LHCN-M2 (cell line): ENCODE measurements at places on chromosomes 4 and X.

GRCh38 chrX:74736450-74736849, 122.0 kb upstream of the RLIM start:
- DNase-seq, result no peak

DNA sequence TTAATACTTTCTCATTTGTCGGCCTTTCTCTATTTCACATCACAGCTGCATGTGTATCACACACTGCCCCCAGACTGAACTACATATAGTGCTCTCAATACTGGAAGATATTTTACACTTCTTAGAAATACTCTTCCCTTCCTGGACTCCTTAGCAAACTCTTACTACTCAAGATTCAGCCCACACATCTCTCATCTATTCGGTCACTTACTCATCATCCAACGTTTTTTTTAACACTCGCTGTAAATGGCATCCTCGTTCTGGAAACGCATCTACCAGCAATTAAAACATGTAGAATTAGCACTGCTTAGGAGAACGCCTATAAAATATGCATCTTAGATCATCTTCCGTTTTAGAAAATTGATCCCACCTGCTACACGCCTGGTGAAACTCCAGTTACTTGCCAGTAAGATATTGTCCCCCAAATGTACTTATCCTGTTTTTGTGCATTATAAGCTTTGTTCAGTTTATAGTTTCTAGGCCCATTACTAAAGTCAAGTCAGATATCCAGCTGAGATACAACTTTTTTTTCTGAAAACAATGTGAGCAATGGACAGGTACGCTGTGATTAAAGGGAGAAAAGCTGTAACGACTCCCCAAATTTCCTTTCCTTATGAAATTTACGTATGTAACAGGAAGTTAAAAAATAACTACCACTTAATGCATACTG, 1.0 kb downstream of the LRP2BP start:
- DNase-seq, result no peak

DNA sequence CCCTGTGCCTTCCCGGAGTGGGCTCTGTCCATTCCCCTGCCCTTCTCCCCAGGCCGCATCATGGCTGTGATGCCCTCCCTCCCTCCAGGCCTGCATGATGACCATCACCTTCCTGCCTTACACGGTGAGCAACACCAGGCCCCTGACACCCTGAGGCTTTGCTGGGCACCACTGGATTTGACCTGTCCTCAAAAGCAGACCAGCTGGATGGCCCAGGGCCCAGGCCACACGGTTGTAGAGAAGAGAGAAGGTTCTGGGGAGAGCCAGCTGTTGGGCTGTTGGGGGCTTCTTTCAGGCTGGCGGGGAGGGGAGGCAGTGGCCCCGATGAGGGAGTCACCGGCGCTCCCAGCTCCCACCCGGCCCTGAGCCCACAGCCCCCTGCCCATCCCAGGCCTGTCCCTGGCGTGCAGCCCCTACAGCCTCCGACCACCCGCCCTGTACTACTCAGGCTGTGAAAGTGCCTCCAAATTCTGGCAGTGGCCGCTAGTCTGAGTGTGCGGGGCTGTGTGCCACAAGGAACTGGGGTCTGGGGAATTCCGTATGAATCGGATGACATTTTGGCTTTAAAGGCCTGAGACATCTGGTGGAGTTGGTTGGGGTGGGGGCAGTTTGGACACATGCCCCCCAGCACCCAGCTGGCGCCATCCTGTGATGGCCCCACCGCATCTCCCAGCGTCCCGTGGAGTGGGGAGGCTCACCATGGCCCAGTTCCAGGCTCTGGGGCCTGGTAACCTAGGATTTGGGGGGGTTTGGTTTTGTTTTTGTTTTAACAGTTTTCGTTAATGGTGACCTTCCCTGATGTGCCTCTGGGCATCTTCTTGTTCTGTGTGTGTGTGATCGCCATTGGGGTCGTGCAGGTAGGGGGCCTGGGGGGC, 19.6 kb downstream of the TMEM175 start:
- no peak for DNase-seq

DNA sequence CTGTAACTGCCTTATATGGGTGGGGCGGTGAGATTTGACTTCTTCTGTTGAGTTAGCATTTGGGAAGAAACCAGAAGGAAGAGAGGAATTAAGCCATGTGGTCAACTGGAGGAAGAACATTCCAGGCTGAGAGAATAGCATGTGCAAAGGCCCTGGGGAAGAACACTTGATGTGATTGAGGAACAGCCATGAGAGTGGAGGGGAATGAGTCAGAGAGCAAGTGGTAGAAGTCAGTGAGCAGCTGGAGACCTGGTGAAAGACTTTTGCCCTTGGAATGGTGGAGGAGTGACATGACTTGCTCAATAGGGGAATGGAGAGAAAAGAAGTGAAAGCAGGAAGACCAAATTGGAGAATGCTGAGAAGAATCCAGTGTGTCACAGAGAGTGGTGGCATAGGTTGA, 327.8 kb upstream of the HAND2 start:
- DNase-seq, result peak; percentile 29

GRCh38 chr4:112416464-112416863, 99.5 kb downstream of the NEUROG2 start:
- DNase-seq, result no peak

- no peak for DNase-seq
Observed at GRCh38 chr4:3452376-3452775, 10.6 kb downstream of the HGFAC start.

GRCh38 chr4:57605376-57605775, 495.2 kb upstream of the IGFBP7 start:
- no peak for DNase-seq

GRCh38 chr4:155478336-155478835, 101.6 kb upstream of the MAP9 start:
- DNase-seq, result no peak

- DNase-seq, result no peak
Observed at GRCh38 chrX:446245-446644, 59.5 kb upstream of the PPP2R3B start.

DNA sequence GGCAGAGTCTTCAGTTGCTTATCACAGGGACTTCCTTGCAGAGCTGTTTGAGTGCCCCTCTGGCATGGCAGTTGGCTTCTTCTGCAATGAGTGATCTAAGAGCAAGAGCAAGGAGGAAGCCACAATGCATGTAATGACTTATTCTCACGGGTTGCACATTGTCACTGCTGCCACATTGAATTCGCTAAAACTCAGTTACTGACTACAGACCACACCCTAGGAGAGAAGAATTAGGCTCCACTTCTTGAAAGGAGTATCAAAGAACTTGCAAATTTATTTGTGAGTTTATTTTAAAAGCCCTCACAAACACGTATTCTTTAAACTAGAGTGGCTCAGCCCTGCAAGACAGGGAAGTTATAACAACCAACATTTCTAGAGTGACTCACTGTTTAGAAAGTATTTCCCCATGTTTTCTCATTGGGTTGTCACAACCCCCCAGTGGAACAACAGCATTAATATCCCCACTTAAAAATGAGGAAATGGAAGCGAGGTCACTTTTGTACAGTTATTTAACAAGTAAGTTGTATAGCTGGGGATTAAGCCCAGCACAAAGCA, 32.4 kb upstream of the RBPJ start:
- DNase-seq, result peak; percentile 67

GRCh38 chr4:148800940-148801339, 358.7 kb upstream of the NR3C2 start:
- DNase-seq, result peak; percentile 65

DNA sequence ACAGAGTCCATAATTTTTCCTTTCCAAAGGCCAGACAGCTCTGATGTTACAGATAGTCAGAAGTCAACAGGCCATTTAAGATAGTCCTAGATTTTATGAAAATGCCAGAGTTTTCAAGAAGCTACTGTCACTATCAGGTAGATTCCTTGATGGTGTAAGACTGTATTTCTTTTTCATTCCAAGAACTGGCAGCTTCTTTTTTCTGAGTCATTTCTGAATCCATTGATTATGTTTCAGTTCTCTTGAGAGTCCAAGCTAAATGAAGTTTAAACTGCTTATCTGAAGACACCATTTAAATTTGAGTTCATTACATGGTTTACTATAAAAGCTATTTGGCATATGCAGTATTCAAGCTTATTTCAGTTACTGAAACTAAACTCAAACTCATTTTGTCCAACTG, 44.6 kb downstream of the RASSF6 start:
- DNase-seq, result no peak

DNA sequence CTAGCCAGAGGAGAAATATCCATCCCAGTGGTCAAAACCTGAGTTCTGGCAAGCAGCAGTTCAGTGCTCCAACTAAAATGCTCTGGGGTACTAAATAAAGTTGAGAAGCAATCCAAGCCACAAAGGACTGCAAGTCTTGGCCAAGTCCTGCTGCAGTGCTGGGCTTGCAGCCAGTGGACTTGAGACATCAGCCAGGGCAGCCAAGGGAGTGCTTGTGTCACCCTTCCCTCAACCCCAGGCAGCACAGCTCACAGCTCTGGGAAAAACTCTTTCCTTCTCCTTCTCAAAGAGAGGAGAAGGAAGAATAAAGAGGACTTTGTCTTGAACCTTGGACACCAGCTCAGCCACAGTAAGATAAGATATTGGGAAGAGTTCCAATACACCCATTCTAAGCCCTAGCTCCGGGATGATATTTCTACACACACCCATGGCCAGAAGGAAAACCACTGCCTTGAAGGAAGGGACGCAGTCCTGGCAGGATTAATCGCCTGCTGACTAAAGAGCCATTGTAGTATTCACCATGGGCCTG, 99.8 kb downstream of the PTCHD1 start:
- DNase-seq, result peak; percentile 31

DNA sequence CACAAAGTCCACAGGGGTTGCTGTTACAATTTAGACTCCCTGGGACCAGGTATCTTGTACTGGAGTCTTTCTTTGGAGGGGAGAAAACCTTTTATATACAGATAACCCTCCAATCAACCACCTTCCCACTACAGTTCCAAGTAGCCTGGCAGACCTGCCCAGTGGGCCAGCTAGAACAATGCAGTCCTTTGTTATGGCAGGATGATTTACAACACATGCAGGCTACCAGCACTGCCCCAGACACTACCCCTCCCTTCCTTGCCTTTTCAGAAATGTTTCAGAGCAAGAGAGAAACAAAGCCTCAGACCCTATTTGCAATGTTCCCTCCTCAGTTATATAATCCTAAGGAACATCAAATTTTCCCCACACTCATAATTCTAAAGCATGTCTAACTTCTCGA, 11.1 kb downstream of the RASL11B start:
- no peak for DNase-seq

- DNase-seq, result no peak
Observed at GRCh38 chr4:166625018-166625637, 609.2 kb downstream of the SPOCK3 start.

- no peak for DNase-seq
Observed at GRCh38 chr4:77398256-77398655, 207.4 kb upstream of the CXCL13 start.

- DNase-seq, result peak; percentile 95
Observed at GRCh38 chr4:40998675-40999358, 215.5 kb downstream of the APBB2 start.

- no peak for DNase-seq
Observed at GRCh38 chr4:56438766-56439165, 2.7 kb downstream of the PAICS start.

GRCh38 chr4:168152837-168153500, 60.6 kb downstream of the ANXA10 start:
- no peak for DNase-seq

- no peak for DNase-seq
Observed at GRCh38 chr4:61799794-61800193, 599.7 kb downstream of the ADGRL3 start.

GRCh38 chr4:173125216-173125812, 43.3 kb upstream of the GALNT7 start:
- no peak for DNase-seq

- no peak for DNase-seq
Observed at GRCh38 chr4:91147067-91147466, 1019.9 kb downstream of the CCSER1 start.

GRCh38 chr4:37443137-37443536, 198.6 kb downstream of the NWD2 start:
- no peak for DNase-seq

- DNase-seq, result peak; percentile 53
Observed at GRCh38 chr4:10336471-10336870, 120.8 kb downstream of the ZNF518B start.

GRCh38 chr4:163167333-163167626, 590 bp upstream of the NAF1 start:
- no peak for DNase-seq

DNA sequence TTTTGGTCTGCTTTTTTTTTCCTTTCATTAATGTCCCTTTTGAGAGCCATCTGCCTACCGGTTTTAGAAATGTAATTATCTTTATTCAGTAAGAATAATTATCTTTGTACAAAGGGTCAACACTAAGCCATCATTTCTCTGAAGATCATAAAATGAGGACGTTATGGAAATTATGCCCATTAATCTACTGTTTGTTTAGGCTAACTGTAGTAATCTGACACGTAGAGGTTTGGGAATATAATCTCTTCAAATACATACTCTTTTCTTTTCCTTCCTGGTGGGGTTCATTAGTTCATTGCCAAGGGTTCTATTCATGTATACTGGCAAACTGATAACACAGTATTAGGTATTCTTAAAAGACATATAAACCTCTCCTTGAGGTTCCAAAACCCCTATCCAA, 3.8 kb upstream of the HSD17B13 start:
- no peak for DNase-seq

GRCh38 chr4:2305766-2306501, 44.0 kb upstream of the MXD4 start:
- peak; percentile 17 for DNase-seq

- no peak for DNase-seq
Observed at GRCh38 chr4:129966175-129966574, 870.2 kb downstream of the C4orf33 start.

DNA sequence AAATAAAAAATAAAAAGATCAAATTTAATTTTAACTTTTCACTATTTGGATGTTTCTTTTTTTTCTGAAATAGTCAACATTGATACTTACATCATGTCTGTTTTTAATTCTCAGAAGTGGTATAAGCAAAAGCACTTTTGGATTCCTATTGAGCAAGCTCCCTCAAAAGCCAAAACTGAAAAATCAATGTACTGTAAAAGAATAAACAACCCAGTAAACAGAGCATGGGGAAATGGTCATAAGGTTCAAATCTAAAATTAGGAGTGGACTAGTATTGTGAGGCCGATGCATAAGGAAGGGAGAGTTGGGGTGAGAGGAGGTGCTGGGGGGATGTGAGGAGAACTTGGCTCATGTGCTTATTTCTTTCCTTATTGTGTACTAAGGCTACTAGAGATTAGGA, 37.9 kb downstream of the NUDT6 start:
- DNase-seq, result no peak

DNA sequence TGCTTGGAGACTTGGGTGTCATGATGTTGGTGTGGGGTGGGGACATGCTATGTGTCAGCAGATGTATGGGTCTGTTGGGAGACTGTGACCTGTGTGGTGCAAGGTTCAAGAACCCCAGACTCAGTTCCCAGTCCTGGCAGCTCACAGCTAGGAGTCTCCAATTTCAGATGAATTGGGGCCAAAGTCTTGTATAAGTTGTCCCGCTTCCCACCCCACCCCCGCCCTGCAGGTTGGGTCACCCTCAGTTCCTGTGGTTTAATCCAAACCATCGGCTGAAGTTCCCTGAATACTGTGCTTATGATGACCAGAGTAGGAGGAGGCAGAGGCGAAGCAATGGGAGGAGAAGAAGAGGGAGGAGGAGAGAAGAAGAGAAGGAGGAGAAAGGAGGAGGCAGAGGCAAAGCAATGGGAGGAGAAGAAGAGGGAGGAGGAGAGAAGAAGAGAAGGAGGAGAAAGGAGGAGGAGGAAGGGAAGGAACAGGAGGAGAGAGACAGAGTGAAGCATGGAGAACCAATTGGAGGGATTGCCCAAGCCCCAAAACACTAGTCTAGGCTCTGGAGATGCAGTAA, 112.6 kb downstream of the EFNB1 start:
- DNase-seq, result no peak
